NCI-H1105 (cell line): ENCODE measurements at places on chromosomes 2 and 18.

DNA sequence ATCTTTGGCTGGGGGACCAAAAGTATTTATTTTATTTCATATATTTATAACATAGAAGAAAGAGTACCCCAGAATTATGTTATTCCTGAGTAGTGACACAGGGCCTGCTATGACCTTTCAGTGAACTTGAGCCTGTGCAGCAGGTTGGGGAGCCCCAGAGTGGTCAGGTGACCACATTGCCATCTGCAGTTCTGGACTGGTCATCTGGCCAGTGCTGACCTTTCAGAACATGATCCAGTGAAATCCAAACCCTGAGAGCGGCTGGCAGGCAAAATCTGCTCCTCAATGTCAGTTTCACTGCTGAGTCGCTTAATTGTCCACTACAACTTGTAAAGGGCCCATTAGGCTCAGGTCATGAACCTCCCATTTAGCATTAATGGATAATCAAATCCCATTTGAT lies 336.7 kb upstream of the KCNH7 start:
- no peak for DNase-seq

DNA sequence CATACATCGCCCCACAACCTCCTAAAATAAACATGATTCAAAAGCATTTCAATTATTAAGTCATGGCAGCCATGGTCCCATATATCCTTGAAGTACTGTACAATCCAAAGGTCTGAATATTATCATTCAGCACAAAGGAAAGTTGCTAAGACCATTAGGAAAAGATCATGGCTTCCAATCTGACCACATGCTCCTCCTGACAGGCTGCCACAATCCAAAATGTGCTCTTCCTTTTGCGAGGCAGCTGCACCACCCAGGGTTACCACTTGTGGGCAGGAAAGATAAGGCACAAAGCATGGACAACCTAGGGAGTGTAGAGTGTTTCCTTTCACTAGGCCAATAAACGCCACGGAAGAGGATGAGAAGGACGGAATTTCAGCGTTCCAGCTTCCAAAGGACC lies 5.4 kb downstream of the BOLA3 start:
- no peak for DNase-seq

GRCh38 chr2:149360106-149360505 lies 29.7 kb downstream of the LYPD6 start:
- DNase-seq, result no peak

GRCh38 chr2:85137156-85137555 lies 4.0 kb downstream of the TCF7L1 start:
- DNase-seq, result no peak

GRCh38 chr2:204705243-204705932 lies 160.1 kb downstream of the PARD3B start:
- no peak for DNase-seq

DNA sequence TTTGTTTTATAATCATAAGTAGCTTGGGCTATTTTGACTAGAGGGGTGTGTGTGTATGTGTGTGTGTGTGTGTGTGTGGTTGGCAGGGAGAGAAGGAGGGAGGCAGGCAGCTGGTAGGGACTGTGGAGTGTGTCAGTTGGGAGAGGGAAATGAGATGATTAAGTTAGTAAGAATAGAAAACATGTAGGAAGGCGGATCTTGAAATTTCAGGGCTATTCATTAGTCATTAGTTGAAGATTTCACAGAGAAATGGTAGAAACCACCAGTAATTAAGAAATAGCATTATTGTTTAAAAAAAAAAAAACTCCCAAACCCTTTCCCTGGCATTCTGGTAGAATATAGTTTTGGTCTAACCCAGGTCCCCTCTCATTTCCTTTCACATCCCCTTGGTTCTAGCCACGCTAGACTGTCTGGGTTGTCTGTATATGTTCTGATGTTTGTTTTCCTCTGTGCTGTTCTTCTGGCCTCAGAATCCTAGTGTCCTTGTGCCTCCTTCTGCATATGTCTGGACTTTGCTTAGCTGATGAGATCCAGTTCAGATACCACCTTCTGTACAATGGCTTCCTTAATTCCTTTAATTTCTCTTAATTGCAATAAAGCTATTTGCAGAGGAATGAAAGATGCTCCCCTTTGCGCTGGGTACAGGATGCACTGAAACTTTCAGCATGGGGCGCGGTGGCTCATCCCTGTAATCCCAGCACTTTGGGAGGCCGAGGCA lies 161.6 kb downstream of the NEDD4L start:
- no peak for DNase-seq

GRCh38 chr2:133012847-133013734 lies 343.1 kb upstream of the LYPD1 start:
- no peak for DNase-seq

- no peak for DNase-seq
These were observed 138.4 kb downstream of the OTX1 start for GRCh38 chr2:63189026-63189425.

DNA sequence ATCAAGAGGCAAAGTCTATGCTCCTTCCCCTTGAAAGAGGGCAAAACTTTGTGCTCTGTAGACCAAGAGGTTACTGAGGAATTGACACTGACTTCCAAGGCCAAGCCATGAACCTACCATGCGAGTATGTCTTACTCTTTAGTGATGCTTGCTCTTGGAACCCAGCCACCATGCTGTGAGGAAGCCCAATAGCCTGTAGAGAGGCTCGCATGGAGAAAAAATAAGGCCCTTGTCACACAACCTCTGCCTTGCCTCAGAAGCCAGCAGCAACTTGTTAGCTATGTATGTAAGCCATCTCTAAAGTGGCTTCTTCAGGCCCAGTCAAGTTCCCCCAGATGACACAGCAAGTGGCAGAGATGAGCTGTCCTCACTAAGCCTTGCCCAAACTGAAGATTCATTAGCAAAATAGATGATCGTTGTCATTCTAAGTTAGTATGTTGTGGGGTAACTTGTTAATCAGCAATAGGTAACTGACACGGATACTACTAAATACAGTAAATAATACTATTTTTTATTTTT lies 66.1 kb upstream of the RGPD5 start:
- no peak for DNase-seq

GRCh38 chr2:171274757-171275156 lies 114.1 kb upstream of the TLK1 start:
- no peak for DNase-seq

GRCh38 chr2:171347591-171348032 lies 86.2 kb downstream of the METTL8 start:
- DNase-seq, result no peak

GRCh38 chr18:6729247-6730091 lies at the start of gene ARHGAP28:
Gene ARHGAP28 (plus strand): TSS chr18:6729716. CDS start chr18:6729822, 106 bp downstream.
- peak; percentile 63 for DNase-seq

DNA sequence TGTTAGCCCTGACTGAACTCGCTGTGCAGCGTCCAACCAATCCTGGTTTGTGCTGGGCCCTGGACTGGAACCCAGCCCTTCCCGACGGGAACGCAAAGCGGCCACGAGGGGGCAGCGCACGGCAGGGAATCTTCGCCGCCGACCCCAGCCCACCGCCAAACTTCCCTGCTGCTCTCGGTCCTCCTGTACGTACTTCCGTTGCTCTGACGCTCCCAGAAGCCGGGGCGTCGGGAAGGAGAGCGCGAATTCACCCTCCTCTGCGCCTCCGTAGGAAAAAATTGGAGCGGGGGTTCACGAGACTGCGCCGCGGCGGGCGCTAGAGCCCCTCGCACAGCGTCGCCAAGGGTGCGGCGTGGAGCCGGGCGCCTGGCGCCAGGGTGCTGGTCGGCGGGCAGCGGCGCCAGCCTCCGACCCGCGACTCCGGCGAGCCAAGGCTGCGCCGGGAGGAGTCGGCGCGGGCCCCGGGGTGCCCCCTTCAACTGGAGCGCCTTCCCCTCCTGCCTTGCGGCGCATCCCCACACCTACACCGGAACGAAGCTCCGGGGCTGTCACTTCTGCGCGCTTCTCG lies 873 bp upstream of the SH3RF3 start:
- DNase-seq, result peak; percentile 64

GRCh38 chr2:214103276-214104001 lies 307.4 kb upstream of the VWC2L start:
- DNase-seq, result peak; percentile 90

- no peak for DNase-seq
These were observed 353.9 kb downstream of the CYRIA start for GRCh38 chr2:16311521-16312440.

GRCh38 chr2:227324642-227324994 lies 433 bp upstream of the MFF start:
- no peak for DNase-seq

GRCh38 chr2:161415034-161415986 lies 787 bp upstream of the TBR1 start:
- DNase-seq, result peak; percentile 39

DNA sequence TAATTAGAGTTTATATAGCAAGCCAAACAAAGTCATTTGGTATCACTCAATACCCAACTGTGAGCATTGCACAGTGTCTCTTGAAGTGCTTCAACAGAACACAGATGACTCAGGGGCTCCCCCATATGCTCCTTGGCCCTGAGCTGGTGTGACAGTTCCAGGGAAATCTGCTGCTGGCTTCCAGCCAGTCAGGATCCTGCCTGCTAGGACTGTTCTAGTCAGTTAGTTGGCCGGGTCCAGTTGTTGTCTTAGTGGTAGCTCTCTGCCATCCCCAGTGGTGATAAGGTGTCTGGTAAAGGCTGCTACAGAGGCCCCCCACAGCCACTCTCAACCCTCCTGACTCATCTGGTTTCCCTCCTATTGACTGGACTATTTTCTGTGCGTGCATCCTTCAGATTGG lies 100.3 kb downstream of the IRS1 start:
- no peak for DNase-seq

DNA sequence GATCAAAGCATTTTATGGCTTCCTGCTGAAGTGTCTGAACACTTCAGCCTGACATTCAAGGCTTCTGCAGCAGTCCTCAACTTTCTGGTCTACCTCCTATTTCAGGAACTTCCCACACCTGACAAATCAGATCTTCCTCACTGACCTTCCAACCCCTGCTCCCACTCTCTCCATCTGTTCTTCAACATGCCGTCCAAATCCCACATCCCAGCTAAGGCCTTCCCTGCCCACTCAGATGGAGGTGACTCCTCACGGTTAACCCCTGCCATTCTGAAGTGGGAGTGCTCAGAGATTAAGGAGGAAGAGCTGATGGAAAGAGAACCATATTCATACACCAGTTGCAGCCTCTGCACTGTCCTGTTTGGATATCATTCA lies 104.8 kb downstream of the POLR1A start:
- DNase-seq, result no peak

DNA sequence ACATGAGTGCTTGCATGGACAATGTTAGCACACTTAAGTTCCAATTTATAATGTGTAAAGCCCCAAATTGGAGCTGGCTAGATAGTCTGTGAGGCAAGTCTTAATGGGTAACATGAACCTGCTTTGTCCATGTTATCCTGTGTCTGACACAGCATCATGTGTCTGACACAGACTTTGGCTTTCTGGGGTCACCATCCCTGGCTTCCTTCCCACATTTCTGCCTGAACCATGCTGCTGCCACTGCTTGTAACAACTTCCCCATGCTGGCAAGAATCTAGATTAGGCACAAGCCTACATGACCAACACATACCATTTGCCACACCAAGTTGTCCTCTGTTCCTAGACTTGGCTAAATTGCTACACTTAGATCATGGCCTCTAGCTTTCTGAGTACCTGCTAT lies 49.8 kb upstream of the ZBTB7C start:
- DNase-seq, result no peak

GRCh38 chr2:173231042-173231441 lies 123.6 kb upstream of the CDCA7 start:
- DNase-seq, result peak; percentile 97

DNA sequence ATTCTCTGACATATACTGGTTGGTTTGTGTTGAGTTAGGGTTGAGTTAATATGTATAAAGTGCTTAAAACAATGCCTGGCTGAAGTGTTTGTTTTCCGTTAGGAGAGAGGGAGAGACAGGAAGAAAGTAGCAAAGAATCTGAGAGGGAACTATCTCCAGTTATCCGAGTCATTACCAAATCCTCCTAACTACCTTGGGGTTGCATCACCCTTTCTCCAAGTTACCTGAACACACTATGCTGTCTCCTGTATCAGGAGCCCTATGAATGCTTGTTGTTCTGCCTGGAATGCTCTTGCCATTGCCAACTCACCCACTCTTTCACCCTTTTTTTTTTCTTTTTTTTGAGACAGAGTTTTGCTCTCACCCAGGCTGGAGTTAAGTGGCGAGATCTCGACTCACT lies 47.9 kb upstream of the ITGAV start:
- DNase-seq, result no peak

DNA sequence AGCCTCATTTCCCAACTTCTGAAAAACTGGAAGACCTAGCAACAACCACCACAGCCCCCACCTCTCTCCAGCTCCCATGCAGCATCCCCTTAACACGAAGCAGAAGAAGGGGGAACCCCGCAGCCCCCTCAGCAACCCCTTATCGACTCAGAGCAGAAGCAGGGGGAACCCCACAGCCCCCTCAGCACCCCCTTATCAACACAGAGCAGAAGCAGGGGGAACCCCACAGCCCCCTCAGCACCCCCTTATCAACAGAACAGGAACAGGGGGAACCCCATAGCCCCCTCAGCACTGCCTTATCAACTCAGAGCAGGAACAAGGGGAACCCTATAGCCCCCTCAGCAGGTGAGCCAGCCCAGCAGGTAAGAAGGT lies 6.7 kb downstream of the SLC66A2 start:
- no peak for DNase-seq

GRCh38 chr2:157194097-157194688 lies 63.3 kb upstream of the GALNT5 start:
- DNase-seq, result peak; percentile 32

DNA sequence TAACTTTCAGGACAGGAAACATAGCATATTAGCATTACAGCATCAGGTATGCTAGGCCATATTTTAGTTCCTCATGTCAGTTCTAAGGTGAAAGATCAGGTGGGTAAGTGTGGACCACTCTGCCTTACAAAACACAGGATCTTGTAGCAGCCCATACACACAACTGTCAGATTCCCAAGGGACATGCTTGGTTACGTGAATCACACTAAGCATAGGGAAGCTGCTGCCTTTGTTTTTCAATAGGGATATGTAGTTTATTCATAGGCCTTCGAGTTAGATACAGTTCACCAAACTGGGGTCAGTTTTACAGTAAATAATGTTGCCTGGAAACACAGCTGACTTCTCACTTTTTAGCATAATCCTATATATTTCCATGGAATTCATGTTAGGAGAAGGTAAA lies 116.1 kb upstream of the OTX1 start:
- DNase-seq, result no peak

GRCh38 chr2:227942021-227942420 lies 70.6 kb downstream of the DAW1 start:
- DNase-seq, result no peak

GRCh38 chr18:32072321-32072720 lies 19.4 kb upstream of the RNF138 start:
- DNase-seq, result no peak

GRCh38 chr2:97840198-97840597 lies 126.8 kb downstream of the ZAP70 start:
- no peak for DNase-seq

DNA sequence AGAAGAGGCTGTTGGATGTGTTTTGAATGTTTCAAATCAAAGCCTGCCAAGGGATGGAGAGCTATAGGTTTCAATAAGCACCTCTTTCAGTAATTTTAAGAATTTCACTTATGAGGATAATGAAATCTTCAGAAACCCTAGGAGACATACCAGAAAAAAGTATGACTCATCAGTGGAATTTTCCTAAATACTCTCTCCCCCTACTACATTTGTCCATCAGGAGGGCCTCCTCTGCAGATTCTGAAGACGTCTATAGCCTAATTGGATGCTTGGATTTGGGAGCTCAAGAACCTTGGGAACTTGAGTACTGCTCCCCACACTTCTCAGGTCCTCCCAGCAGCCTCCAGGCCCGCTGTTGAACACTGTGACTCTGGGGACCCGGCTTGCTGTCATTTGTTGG lies 374.3 kb downstream of the SLC4A3 start:
- no peak for DNase-seq
